NCI-H774 (cell line): ENCODE measurements at places on chromosomes 16 and 17.

DNA sequence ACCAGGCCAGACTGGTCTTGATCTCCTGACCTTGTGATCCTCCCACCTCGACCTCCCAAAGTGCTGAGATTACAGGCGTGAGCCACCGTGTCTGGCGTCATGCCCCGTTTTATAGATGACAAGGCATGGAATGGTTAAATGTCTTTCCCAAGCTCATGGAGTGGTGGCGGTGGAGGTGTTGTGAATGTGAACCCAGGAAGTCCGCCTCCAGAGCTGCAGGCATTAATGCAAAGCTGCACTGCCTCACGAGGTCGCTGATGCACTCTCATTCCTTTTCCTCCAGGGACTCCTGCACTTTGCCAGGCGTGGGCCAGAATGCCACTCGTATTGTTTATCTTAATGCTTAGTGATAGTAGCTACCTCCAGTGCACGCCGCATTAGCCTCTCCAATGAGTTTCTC lies 149.6 kb downstream of the WWOX start:
- DNase-seq = no peak

DNA sequence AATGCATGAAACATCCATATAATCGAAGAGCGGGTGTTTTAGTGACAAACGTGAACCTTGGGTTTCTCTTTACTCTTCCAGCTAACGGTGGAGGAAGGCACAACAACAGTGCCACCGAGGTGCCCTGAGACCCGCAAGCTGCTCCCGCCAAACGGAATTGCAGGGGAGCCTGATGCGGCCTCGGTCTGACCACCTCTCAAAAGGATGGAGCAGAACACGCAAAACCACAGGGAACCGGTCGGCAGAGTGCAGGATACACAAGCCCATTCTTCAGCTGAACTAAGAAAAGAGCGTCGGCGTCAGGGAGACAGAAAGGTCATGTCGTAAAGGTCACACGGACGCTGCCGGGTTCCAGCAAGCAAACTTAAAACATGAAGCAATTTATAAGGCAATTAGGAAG lies 109.5 kb upstream of the ZNF750 start:
- DNase-seq = no peak

GRCh38 chr17:78458091-78458490 lies 79.6 kb downstream of the PGS1 start:
- DNase-seq = no peak

- DNase-seq = no peak
Measured at GRCh38 chr16:69204172-69204571, 17.2 kb downstream of the SNTB2 start.

DNA sequence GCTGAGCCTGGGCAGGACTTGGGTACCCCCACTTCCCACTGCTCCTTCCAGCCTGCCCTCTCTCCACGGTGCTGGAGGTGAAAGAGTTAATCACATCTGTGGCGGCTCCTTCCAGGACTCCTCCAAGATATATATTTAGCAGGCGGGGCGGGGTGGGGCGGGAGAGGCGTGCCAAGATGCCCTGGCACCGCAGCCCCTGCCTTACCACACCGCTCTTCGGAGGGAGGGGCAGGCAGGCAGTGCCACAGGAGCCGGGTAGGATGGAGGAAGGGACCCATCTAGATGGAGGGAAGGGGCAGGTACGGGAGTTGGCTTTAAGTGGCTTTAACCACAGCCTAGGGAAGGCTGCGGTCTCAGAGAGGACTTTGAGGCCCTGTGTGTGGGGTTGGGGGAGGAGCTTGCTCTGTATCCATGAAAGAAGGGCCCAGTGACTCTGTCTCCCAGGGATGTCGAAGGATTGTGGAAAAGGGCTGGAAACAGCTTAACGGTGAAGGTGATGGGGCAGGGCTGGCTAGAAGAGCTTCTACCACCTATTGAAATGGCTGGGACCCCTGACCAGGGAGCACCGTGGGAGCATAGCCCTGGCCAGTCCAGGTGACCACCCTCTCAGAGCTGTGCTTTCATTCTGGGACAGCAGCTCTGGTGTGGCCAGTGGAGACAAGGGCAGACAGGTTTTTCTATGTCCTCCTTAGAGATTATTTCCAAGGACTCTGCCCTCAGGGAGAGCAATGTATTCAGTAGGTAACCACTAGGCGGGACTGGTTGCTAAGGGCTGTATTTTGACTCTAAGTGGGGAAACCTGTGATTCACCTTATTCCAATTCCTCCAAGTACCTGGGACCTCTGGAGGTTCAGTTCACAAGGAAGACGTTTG lies 13.0 kb downstream of the GPR142 start:
- DNase-seq = no peak

GRCh38 chr16:66687906-66688625 lies 8.5 kb downstream of the CMTM4 start:
- no peak for DNase-seq

DNA sequence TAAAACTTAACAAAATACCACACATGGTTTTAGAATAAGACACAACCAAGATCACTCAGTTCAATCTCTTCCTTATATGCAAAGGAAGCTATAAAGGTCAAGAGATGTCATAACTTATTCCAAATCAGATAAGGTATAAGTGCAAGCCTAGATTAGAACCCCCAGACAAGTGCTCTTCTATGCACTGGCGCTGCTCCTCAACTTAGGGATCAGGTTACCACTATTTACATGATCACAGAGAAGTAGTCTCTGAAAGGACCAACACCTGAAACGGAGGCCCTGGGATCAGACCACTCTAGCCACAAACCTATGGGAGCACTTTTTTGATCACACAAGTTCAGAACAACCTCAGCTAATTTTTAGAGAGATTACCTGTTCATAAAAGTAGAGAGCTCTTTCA lies 16.6 kb downstream of the COPS3 start:
- no peak for DNase-seq

DNA sequence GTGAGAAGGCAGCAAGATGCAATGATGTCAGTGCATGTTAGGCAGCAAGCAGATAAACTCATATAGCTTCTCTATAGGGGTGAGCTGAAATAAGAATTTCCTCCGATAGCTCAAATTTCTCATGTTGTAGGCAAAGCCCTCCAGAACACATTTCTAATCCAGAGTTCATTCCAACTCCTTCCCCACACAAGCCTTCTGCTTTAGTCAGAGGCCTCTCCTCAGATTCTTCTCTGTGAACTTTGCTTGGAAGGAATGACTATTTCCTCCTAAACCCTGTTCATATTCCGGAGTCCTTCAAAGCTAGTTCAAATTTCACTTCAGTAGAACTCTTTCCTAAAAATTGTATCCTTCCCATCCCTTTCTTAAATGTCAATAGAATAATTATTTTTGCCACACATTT lies 144.8 kb downstream of the KCNJ2 start:
- no peak for DNase-seq

DNA sequence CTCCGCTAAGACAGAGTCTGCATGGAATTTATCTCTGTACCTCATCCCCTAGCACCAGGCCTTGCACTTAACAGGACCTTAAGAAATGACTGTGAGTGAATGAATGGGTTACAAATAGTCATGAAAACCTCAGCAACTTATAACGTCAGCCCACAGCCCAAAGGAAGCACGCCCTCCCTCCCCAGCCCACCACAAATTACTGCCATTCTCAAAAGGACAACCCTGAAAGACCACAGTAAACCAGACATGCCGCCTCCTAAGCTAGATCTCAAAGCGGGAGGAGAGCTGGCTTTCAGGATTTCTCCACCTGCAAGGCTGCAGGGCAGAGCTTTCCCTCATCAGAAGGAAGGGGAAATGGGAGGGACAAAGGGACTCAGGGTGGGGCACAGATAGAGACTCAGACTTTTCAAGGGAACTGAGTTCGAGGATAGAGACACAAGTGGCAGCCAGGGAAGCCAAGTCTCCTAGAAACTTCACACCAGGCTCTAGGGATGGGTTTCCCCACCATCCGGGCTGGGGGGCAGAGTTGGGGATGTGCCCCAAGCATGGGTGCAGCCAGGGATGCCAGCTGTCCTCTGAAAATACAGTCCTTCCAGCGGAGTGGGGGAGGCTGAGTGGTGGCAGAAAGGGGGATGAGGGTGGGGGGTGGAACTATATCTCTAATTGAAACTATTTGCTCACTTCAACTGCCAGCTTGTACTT lies 56.7 kb downstream of the PLXDC1 start:
- no peak for DNase-seq

GRCh38 chr16:30723725-30724355 lies 24.4 kb upstream of the PHKG2 start:
- no peak for DNase-seq

DNA sequence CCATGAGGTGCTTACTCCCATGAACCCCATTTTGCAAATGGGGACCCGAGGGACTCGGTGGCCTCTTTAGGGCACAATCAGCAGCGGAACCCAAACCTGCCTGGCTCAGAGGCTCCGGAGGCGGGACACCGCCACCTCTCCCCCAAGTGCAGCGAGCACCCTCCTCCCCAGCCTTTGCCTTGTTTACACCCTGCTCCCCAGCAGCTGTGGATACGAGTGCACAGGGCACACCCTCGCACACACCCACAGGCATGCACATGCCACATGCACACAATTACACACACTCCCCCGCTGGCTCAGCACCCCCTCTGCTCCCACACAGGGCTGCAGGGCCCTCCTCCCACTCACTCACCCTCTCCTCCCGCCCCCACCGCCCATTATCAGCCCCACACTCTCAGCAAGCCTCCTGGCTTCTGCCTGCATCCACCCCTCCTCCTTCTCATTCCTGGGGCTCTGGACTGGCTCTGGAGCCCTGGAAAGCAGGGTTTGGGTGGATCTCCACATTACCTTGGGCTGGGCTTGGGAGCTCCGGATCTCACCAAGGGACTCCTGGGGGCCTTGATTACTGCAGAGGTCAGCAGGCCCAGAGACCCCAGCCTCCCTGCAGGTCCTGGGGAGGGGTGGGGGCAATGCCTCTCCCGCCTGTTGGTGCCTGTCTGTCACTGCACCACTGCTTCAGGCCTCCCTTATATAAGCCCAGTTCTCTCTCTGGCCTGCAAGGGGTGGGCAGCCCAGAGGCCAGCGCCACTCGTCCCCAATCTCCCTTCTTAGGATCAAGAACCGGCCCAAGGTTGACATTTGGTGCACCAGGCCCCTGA lies 6.4 kb downstream of the PDK2 start:
- no peak for DNase-seq

DNA sequence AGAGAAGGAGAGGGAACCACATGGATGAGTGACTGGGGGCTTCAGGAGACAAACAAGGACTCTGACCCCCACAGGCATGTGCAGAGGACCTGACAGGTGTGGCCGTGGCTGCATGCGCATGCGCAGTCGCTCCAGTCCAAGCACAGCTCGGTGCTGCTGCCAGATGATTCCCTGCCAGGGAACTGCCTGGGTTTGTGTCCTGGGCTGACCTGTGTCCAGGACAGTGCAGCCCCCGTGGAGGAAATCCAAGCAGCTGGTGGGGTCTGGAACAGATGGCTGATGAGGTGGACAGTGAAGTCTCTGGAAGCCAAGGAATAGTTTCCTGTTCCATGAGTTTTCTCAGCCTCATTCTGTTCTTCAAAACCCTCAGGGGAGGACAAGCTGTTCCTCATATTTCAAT lies 27.3 kb downstream of the LASP1 start:
- DNase-seq = no peak

- no peak for DNase-seq
Measured at GRCh38 chr17:13029340-13029739, 11.5 kb upstream of the ELAC2 start.

GRCh38 chr16:55273959-55274358 lies 50.0 kb upstream of the IRX6 start:
- no peak for DNase-seq

- no peak for DNase-seq
Measured at GRCh38 chr17:929586-929985, 50.0 kb downstream of the NXN start.

DNA sequence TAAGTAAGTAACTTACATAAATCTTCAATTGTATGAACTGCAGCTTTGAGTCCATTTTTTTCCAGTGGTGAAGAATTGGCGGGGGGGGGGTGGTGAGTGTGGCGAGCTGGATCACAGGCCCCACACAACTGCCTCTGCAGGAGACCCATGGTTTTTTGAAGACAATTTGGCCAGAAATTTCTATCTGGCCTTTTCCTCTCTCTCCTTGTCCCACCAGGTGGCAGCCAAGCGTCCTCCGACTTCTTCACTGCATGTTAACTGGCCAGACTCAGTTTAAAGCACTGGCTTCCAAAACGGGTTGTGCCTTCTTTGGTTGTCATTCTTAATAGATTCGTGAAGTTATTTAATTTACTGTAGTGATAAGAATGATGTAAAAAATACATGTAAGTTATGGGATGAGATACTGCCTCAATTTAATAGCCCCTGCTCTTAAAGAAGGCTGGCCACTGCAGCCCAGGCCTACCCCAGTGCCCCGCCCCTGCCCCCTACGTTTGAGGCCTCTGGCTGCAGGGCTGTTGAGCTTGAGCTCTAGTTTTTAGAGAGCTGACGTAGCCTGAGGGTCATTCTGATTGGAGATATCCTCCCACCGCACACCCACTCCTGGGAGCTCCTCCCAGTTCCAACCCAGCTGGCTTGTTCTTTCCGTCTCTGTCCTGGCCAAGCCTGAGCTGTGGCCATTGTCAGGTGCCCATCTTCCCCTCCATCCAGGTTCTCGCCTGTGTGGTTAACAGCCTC lies 36.4 kb downstream of the AKAP1 start:
- DNase-seq = no peak

- no peak for DNase-seq
Measured at GRCh38 chr16:66588981-66589713, 9.9 kb downstream of the CMTM2 start.

DNA sequence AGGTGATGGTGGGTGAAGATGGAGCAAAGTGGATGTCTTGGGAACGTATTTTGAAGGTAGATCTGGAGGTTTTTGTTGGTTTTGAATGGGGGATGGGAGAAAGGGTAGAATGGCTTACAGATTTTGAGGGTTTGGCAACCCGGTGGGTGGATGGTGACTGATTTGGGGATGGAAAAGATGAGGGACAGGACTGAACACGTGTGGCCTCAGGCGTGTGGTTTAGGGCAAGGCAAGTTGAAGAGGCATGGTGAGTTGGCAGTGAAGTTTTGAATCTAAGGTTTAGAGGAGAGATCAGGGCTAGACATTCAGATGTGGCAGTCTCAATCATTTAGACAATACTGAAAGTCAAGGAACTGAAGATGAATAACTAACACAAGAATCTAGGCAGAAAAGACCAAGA lies 5.0 kb upstream of the DCTPP1 start:
- no peak for DNase-seq

DNA sequence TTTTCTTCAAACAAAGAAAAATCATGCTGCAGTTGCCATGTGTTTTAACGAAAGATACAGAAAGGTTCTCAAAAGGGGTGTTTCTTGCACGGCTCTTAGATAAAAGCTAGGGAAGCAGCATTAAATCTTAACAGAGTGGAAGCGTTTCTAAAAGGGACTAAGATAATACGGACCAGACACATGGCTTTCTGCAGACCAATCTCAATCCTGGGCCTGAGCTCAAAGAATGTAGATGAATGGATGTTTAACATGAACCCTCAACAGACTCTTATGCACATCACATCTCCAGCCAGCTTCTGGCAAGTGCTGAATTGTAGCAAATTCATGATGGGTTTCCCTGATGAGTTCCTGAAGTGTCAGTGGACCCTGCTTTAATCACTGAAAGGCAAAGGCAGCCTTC lies 80.2 kb upstream of the COX10 start:
- no peak for DNase-seq

DNA sequence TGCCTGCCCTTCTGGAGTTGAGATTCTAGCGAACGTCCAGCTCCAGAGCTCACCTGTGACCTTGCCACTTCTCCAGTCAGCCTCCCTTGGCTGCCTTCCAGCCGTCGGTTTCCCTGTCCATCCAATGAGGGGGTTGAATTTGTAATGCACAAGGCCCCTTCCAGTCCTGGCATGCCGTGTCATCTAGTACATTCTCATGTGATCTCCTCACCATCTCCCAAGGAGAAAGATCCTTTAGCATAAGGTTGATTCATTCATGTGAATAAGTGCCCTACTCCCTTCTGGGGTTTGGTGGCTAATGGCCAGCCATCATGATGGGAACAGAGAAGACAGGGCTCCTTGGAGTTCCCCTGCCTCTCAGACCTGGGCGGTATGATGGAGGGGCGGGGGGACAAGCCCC lies 18.9 kb upstream of the ABCC3 start:
- DNase-seq = no peak
